ACHN (cell line): ENCODE measurements at places on chromosomes 1 and 21.

GRCh38 chr21:20789729-20790500 is 208.3 kb upstream of the NCAM2 start:
- no peak for DNase-seq

- no peak for DNase-seq
These were observed 160.5 kb downstream of the CDC7 start for GRCh38 chr1:91661121-91661520.

GRCh38 chr1:29447368-29447767 is 211.0 kb downstream of the PTPRU start:
- no peak for DNase-seq

GRCh38 chr21:38721958-38722357 is 83.8 kb upstream of the ETS2 start:
- no peak for DNase-seq

GRCh38 chr21:29640080-29640508 is 299.7 kb downstream of the GRIK1 start:
- DNase-seq, result no peak

DNA sequence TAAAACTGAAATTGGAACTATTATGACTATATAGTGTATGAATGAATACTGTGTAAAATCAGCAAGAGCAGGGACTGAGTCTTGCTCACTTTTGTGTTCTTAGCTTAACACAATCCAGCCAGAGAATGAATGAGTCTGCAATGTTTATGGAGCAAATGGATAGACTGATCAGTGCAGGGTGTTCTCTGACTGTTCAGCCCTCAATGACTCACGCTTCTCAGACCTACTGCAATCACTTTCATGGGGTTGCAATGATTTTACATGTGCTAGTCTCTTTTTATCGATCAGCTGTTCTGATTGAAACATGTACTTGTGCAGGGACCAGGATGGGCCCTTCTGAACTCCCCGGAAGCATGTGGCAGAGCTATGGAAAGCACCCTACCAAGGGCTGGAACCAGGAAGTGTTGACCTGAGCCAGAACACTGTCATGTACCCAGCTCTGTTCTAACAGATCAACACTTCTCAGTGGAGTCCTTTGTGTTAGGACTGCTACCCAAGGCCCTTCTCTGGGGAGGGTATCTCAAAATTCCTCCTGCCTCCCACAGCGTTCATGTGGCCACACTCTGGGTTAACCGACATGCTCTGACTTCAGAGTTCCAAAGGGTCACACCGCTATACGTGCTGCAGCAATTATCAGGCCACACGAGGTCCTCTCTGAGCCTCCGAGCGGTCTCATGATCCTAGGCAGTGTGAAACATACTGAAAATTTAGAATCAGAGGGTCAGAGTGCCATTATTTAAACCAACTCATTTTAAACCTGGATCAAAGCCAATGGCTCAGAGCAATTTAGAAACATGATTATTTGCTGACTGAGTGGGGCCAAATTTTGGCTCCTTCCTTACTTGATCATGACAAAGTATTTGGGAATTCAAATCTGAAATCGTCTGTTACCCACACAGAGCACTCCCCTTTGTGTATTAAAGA is 35.2 kb downstream of the GRIK1 start:
- DNase-seq, result no peak

DNA sequence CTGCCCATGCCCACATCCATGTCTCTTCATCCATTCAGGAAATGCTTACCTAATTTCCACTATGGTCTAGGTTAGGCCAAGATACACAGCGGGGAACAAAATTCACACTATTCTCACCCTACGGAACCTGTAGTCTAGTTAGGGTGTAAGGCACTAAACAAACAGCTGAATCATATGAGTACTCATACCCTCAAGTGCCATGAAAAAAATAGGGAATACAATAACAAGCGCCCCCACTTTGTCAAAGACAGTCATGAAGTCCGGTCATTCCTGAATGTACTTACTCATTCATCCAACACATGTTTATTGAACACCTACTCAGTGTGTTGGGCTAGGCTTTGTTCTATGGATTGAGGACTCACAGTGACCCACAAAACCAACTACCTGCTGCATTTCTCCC is 6.2 kb upstream of the FYB2 start:
- no peak for DNase-seq

- no peak for DNase-seq
These were observed 109.5 kb upstream of the GRIK3 start for GRCh38 chr1:37143800-37144199.

GRCh38 chr1:168202941-168203654 is 22.7 kb upstream of the SFT2D2 start:
- no peak for DNase-seq
